ENCODE measurements at places on chromosomes 6 and 20.

GRCh38 chr6:138372711-138373463, 4.8 kb upstream of the SMIM28 start:
- no peak for DNase-seq

DNA sequence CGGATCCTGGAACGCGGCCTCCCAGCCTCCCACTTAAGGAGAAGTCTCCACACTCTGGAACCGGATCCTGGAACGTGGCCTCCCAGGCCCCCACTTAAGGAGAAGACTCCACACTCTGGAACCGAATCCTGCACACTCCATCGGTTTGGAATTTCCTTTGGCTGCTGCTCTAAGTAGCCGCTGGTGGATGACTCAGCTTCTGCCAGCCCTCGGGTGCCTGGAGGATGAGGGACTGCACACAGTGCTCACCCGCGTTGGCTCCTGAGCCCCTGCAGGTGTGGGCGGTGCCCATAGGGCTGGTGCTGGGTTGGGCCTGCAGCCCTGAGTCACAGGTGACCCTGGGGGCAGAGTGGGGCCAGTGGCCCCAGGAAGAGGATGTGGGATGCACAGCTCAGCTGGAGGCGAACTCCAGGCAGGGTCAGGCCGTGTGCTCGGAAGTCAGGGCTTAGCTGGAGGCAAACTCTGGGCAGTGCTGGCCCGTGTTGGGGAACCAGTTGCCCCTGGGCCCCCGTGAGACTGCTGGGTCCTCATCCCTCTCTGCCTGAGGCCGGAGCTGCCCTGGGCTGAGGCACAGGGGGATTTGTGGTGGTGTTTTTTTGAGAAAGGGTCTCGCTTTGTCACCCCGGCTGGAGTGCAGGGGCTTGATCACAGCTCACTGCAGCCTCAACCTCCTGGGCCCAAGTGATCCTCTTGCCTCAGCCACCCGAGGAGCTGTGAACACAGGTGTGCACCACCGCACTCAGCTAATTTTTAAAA, 13.9 kb upstream of the TNFRSF6B start:
- DNase-seq: no peak

GRCh38 chr6:136326038-136326553, 36.5 kb upstream of the BCLAF1 start:
- DNase-seq: no peak

GRCh38 chr6:27617700-27618689, 145.1 kb upstream of the ZNF184 start:
- no peak for DNase-seq

DNA sequence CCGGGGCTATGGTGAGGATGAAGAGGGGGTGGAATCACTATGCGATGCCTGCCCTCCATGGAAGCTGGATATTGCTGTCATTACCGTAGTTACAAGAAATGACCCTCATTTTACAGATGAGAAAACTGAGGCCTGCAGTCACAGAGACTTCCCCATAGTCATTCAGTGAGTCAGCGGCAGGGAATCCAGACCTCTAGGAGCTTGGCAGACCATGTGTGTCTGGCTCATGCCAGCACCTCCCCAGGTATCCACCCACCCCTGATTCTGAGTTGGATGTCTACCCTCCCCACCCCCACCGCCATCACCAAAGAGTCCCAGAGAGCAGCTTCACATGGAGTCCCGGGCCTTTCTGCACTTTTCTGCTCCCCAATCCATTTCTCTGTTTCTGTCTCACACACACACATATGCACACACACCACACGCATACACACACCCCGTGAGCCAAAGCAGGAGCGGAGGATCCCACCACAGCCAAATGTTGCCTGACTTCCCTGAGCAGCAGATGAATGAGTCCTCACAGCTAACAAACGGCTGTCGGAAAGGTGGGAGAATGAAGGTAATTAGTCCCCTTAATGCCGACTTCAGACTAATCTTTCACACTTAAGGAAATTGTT, 24.8 kb downstream of the CDH22 start:
- no peak for DNase-seq

DNA sequence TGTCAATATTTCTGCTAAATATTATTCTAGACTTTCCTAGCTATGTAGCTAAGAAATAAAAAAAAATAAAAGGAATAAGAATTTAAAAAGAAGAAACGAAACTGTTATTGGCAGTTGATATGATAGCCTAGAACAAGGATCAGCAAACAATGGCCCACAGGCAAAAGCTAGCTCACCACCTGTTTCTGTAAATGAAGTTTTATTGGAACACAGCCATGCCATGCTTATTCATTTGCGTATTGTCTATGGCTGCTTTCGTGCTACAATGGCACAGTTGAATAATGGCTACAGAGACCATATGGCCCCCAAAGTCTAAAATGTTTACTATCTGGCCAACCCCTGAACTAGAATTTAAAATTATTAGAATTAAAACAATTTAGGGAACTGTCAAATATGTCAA, 952.6 kb upstream of the MAP3K7 start:
- DNase-seq: no peak

Measured in NCI-H1048 (cell line).